ENCODE measurements at places on chromosomes 1 and 21.

DNA sequence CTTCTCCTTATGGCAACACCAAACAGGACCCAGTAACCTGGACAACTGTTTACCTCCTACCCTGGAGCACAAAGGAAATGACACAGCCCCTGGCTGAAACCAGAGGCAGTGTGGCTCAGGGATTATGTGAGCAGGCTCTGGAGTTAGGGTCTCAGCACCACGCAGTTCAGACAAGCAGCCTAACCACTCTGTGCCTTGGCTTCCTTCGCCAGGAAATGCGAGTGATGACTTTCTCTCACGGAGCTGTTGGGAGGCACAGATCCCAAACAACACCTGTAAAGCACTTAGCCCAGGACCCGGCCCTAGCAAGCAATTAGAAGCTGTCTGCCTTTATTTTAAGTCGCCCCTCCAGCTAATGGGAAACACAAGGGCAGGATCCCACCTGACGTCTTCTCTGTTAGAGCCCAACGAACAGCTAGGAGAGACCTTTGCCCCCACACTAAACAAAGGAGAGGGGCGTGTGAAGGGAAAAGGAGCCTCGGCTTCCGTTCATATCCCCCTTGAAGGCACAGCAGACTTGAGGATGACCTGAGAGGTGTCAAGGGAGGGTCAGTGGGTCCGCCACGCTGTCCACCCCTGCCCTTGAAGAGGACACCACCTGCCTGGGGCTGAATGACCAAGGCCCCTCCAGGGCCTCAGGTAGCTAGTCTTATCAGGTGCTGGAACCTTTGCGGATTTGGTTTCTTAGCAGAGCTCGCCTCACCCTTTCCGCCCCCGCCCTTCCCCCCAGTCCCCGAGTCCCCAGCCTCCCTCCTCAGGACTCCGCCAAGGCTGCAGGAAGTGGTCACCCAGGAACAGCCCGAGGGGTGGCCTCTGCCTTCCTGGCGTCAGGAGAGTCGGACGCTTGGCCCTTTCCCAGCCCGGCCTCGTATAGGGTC, 860 bp downstream of the TMEM63A start:
- DNase-seq = peak; percentile 77

GRCh38 chr1:74964508-74965102, 169.6 kb upstream of the LHX8 start:
- peak; percentile 67 for DNase-seq

DNA sequence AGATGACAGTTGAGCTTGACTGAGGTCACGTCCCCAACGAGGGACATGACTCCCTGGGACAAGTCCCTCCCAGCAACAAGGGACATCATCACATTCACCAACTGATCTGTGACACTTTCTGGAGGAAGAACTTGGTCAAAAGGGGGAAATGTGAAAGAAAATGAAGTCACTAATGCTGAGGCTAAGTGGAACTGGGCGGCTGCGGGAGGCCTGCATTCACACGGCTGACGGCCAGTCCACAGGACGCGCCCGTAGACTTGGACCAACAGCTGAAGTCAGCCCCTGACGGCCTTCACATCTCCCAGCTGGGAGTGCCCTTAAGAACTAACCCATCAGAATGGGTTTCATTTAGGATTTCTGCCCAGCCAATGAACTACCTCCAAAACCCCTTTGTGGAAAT, 26.6 kb downstream of the POFUT2 start:
- DNase-seq = no peak

GRCh38 chr1:209260136-209260535, 323.4 kb upstream of the CAMK1G start:
- DNase-seq = no peak

DNA sequence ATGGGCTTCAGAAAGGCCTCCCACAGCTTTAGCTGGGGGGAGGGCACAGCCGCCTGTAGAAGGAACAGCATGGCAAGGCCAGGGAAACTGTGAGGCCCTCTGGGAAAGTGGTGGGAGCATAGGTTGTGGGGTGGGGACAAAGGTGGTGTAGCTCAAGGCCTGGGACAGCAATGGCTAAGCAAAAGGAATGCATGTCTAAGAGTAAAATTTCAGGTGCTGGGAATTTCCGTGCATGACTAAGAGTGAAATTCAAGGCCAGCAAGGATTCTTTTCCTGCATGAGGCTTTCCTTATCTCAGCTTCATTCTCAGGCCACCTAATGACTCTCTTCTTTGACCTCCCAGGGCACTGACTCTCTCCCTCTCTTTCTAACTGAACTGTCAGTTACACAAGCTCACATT, 86.5 kb upstream of the WNT4 start:
- no peak for DNase-seq

- DNase-seq = no peak
Measured at GRCh38 chr1:44419901-44420300, 14.8 kb downstream of the RNF220 start.

- no peak for DNase-seq
Measured at GRCh38 chr1:114318961-114319360, 165.3 kb upstream of the SYT6 start.

DNA sequence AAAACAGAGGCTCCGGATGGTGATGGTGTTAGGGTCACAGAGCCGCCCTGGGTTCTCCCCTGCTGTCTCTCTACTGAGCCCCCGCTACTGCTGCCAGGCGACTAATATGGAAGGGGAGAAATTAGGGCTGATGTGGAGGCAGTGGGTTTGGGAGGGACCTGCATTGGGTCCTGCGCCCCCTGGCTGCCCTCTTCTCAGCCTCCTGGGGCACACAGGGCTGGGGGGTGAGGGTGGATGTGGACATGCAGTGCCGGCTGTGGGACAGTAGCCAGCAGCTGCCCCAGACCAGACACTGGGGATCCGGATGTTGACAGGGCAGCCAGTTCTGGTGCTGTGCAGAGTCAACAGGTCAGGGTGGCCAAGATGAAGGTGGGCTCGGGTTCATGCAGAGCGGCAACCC, 1.5 kb upstream of the CLCNKB start:
- DNase-seq = no peak

- DNase-seq = no peak
Measured at GRCh38 chr1:234602334-234603220, 7.4 kb downstream of the IRF2BP2 start.

DNA sequence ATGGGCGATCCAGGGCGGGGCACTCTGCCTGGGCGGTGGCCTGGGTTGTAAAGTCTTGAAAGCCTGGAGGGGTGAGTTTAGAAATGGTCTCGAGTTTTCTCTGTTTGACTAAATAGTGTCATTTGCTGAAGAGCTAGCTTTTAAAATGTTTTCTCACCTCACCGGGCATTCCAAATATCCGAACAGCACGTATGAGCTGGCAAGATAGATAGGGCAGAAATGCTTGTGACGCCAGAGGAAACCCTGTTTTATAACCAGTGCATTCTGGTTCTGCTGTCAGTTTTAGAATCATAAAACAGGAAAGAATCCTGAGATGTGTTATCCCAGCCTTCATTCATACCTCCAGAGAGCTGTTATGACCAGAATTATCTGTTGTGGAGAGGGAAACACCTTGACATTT, 725 bp downstream of the RTCA start:
- no peak for DNase-seq

GRCh38 chr1:172517081-172517480, 15.9 kb upstream of the SUCO start:
- no peak for DNase-seq

- no peak for DNase-seq
Measured at GRCh38 chr1:227273557-227273956, 44.7 kb downstream of the CDC42BPA start.

- no peak for DNase-seq
Measured at GRCh38 chr1:111843177-111843576, 87.5 kb downstream of the DDX20 start.

GRCh38 chr1:156445789-156446263, 54.7 kb downstream of the MEF2D start:
- DNase-seq = peak; percentile 88

DNA sequence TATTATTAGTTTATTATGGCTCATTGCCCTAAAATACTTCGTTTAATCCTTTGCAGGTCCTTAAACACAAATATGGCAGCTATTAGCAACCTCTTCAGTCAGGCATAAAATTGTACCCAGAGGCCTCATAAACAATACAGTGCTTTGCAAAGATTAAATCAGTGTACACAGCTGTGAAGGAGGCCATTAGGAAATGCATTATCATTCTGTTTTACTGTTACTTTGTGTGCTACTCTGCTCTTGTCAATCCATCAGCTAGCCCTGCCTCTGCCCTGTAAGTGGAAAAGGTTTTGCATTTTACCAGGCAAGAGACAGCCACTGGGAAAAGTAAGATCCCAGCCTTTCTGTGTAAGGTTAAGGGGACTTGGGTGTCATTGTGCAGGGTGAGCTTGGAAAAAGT, 415.7 kb upstream of the DAB1 start:
- DNase-seq = no peak

GRCh38 chr1:8239306-8240023, 78.4 kb upstream of the SLC45A1 start:
- DNase-seq = no peak

DNA sequence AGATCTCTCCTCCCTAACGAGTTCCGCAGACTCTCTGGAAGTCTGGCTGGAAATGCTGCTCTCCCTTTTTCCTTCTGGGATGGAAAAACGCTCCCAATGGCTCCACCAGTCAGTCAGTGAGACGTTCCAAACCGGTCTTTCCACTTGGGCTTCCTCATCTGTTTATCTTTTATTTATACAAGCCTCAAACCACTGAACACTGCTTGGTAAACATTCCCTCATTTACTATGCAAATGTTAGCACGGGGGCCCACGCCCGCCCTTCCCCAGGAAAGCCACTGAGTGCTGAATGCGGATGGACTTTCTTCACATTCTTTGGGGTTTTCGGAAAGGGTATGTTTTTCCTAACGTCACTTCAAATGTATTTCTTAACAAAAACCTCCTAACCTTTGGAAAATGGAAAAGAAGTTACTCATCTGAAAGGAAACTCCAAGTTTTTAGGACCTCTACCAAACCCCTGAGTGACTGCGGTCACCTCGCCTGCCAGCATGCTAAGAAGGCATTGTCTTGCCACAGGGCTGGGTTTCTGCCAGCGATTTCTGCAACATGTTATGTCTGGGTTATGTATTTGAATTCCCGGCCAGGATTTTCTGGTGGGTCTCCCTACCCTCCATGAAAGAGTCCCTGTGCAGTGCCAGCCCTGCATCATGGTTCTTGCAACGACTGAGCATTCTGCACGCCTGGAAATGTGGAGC, 14.0 kb upstream of the UMODL1 start:
- no peak for DNase-seq

GRCh38 chr1:246760422-246761347, 36.5 kb downstream of the SCCPDH start:
- no peak for DNase-seq

DNA sequence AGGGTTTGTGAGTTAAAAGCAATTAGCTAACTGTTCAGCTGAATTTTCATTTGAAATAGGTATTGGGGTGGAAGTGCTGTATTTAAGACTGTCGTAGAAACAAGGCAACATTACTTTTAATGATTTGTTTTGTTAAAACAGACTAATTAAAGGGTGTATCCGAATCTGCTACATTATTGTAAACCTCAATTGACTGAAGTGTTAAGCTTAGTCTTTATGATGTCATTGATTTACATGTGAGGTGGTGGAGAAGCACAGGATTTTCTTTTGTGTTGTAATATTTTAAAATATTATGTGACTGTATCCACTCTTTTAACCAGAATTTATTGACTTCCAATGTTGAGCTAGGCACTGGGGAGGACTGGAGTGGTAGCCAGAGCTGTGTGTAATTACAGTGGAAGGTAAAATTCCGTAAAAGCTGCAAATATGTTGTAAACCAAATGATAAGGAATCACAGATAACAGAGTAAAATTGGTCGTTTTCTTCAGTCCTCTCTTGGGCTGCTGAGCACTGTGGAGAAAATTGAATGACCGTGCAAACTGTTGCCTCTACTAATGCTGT, 1.6 kb downstream of the HOOK1 start:
- DNase-seq = no peak

GRCh38 chr1:22388671-22389450, 62.8 kb upstream of the ZBTB40 start:
- DNase-seq = no peak

DNA sequence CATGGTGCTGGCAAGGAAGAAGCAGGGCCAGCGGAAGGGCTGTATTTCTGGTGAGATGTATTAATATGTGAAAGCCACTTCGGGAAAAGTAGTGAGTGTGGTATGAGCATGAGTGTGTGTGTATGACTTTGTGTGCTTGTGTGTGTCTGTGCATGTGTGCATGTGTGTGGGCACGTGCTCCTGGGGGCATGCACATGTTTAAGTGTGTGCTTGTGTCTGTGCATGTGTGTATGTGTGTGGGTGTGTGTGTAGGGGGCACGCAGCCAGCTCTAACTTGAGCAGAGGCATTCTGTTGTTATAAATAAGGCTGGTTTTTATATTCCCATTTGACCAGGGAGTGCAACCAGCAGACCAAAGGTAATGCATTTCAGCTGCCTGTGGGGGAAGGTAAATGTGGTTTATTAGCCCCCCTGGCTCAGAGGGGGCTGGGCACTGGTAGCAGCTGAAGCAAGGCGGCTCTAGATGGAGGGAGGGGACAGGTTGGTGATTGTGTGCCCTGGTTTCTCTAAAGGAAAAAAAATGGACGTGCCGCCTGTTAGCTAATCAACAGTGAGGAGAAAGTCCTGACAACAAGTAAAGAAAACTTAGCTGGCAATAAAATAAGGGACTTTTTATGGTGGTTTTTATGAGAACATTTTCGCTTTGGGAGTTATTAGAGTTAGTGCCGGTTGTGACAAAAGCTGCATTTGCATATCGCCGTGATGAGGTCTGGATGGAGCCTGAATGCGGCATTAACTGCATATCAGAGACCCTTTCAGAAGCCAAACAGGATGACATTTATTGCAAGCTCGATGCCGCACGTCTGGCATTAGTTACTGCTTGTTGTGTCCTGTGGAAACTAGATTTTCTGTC, 180.1 kb downstream of the CAMTA1 start:
- no peak for DNase-seq

DNA sequence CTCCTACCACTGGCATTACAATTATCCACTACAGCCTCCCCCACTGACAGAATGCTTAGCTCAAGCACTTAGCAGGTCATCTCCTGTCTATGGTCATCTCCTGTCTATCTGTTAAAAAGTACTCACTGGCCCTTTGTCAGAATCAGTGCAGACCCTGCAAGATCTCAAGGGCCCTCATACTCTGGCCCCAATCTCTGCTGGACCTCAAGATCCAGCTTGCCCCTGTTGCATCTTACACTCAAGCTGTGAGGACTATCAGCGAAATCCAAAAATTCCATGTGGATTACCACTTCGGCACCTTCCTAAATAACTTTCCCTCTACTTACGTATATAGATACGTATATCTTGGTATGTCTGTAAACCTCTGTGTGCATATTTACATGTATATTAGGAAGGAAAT, 101.6 kb downstream of the VAV3 start:
- DNase-seq = no peak

- no peak for DNase-seq
Measured at GRCh38 chr1:10325521-10325920, 73.3 kb upstream of the PGD start.

Measured in sciatic nerve (tissue), 2 donors.